ENCODE measurements at places on chromosomes 4 and X. TPM values are rescaled to one million over a fixed set of nuclear protein-coding genes. Genes with fewer than 3 reads are reported as not detected.

The JADE3 gene
- 4.5 TPM for total RNA-seq

The TSPAN6 gene
- 39.5 TPM for total RNA-seq

The ODAPH gene
- 0.87 TPM for total RNA-seq

The NDST3 gene
- total RNA-seq: not detected

The CPEB2 gene
- 3.5 TPM for total RNA-seq

The RHOXF2B gene
- not detected for total RNA-seq

The ZCCHC12 gene
- 0.46 TPM for total RNA-seq

The FAM236B gene
- not detected for total RNA-seq

The MPP1 gene
- total RNA-seq: 10.3 TPM

The UTP3 gene
- total RNA-seq: 28.0 TPM

The XG gene
- not detected for total RNA-seq

Data from epithelial cell of proximal tubule (primary cell).